ENCODE measurements at places on chromosomes 3 and 15.

- DNase-seq = no peak
Observed at GRCh38 chr3:105235221-105235620, 131.5 kb upstream of the ALCAM start.

DNA sequence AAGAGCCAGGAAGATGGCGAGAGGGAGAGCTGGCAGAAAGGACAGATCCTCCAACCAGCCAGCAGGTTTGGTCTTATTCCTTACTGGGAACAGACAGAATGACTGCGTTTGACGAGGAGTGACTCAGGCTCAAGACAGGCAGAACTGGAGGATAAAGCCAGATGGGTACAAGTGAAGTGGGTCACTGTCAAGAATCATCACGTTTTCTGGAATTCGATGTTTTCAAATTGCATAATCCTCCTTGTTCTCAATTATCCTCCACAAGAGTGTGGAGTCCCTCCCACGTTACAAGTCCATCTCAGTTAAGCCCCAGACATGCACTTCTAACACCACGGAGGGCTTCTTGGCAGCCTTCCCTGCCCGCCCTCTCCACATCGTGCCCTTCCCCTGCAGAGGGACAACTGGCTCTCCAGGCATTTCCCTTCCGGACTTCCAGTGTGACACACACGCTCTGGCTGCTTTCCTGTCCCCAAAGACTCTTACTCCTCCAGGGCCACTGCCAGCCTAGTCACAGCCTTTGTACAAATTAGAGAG lies 183.1 kb downstream of the CHST2 start:
- no peak for DNase-seq

- DNase-seq = no peak
Observed at GRCh38 chr3:14810801-14811661, 7.7 kb upstream of the FGD5 start.

GRCh38 chr3:108406661-108407206 lies 103.7 kb downstream of the MYH15 start:
- DNase-seq = no peak

- no peak for DNase-seq
Observed at GRCh38 chr3:60298141-60298540, 953.1 kb downstream of the FHIT start.

- DNase-seq = no peak
Observed at GRCh38 chr15:75167588-75168350, 33.9 kb upstream of the C15orf39 start.

DNA sequence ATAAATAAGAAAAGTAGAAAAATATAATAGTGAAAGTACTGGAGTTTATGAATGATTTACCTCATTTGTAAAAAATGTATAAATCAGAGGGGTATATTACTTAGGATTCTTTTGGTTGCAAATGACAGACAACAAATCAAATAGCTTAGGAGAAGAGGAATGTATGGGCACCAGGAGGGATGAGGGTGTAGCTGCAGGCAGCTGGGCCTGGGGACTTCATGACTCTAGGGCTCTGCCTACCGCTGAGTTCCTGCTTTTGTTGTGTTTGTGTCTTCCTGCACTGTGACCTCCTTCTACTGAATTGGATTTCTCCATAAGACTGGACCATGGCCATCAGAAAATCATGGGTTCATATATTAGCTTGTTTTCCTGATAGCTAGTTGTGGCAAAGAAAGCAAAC lies 27.9 kb upstream of the PDE8A start:
- no peak for DNase-seq
